ENCODE measurements at places on chromosomes 7 and 10.

DNA sequence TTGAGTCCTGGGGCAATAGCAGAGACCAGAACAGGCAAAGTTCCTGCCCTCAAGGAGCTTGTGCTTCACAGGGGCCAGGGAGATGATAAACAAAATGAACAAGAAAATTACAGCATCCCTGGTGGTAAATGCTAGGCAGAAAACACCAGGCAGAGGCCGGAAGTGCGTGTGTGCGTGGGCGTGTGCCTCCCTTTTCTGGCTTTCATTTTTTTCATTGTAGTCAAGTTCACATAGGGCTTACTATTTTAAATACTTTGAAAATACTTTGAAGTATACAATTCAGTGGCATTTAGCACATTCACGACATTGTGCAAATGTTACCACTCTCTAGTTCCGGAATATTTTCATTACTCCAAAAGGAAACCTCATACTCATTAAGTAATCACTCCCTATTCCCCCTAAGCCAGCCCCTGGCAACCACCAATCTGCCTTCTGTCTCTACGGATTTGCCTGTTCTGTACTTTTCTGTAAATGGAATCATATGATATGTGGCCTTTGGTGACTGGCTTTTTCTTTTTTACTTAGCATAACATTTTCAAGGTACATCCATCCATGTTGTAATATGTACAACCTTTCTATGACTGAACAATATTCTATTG, 88.1 kb upstream of the PDCD4 start:
- DNase-seq, result peak; percentile 81

GRCh38 chr7:252981-253380, 37.0 kb upstream of the FOXL3 start:
- no peak for DNase-seq

GRCh38 chr7:133931053-133931452, 196.1 kb upstream of the LRGUK start:
- no peak for DNase-seq

- no peak for DNase-seq
These were observed 15.4 kb downstream of the RNF32 start for GRCh38 chr7:156655983-156656382.

DNA sequence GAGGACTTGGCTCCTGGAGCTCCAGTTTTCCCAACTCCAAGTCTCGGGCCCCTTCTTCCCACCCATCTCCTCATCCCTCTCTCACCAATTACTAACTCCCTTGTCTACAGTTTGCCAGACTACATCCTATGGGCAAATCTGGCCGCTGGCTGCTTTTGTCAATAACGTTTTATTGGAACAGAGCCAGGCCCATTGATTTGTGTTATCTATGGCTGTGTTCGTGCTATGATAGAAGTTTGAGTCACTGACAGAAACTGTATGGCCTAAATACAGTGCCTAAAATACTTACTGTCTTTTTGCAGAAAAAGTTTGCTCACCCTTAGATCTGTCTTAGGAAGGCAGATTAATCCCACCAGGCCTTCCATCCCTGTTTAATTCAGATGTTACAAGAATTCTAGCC, 71.3 kb downstream of the PIP4K2A start:
- DNase-seq, result no peak

DNA sequence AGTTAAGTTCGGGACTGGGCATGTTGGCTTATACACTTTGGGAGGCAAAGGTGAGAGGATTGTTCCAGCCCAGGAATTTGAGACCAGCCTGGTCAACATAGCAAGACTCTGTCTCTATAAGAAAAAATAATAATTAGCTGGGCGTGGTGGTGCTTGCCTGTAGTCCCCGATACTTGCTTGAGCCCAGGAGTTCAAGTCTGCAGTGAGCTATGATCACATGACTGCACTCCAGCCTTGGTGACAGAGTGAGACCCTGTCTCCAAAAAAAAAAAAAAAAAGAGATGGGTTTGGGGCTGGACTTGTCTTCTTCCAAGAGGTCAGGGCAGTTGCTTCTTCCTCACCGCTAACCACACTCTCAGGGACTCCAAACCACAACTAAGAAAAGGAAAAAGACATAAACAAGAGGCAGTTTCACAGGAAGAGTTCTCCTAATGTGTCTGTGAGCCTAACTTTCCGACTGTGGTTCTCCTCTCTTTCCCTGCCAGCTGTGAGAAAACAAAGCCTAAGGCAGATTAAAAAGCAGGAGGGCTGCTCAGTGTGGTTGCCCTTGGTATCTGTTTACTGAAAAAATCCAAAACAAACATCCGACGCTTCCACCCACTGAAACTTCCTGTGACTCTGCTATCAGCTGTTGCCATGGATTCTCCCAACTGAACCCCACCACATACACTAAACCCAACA, 2.4 kb upstream of the SERPINE1 start:
- DNase-seq, result no peak

DNA sequence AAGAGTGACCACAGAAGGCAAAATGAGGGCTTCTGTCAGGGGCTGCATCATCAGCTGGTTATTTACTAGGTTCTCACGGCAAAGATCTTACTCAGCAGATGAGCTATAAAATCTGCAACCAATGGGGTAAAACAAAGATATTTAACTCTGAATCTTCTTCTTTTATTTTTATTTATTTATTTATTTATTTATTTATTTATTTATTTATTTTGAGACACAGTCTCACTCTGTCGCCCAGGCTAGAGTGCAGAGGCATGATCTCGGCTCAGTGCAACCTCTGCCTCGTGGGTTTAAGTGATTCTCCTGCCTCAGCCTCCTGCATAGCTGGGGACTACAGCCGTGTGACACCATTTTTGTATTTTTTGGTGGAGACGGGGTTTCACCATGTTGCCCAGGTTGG, 11.3 kb downstream of the C10orf143 start:
- no peak for DNase-seq

GRCh38 chr10:133377025-133377817, 1.8 kb upstream of the PAOX start:
- DNase-seq, result no peak

DNA sequence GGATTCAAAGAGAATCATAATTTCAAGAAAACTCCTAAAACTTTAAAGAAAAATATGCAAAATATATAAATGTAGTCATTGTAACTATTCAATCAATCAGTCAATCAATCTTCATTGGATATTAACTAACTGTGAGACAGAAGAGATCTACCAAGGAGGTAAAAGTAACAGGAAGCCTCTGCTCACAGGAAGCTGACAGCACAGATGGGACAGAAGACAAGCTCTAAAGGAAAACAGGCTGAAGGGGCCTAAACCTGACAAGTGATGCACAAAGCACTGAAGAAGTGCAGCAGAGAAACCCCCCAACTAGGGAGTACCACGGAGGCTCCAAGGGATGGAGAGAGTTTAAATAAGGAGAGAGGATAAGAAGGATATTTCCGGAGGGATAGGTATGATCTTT, 173.0 kb downstream of the SKAP2 start:
- no peak for DNase-seq

GRCh38 chr7:40197527-40197926, 62.7 kb downstream of the SUGCT start:
- DNase-seq, result no peak

DNA sequence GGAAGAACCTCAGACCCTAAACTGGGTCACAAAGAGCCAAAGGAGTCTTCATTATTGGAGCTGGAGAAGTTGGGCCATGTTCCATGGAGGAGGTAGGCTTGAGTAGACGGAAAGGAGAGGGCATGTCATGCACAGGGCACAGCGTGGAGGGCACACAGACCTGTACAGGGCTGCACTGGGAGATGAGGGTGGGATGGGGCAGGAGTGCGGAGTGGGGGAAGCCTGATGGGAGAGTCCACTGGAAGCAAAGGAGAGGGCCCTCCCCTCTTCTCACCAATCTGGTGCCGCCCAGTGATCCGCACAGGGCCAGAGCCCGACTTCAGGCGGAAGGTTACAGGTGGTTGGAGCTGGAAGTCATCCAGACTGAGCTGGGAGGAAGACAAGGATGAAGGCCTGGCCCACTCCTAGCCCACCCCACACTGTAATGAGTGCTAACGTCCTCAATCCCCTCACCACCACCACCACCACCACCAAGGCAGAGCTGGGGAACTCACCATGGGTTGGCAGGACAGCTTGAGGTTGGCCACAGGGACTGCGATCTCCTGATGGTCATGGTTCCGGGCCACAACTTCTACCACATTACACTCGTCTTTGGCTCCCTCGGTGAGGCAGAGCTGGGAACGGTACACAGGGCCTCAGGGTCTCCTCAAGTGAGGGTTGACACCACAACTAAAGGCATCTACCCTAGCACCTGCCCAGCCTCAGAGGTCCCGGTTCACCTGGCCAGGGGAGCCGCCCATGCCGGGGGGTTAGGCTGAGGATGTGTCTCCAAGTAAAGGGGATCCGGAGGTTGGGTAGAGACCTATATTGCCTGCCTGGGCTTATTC, 1.0 kb downstream of the NPM3 start:
- no peak for DNase-seq

DNA sequence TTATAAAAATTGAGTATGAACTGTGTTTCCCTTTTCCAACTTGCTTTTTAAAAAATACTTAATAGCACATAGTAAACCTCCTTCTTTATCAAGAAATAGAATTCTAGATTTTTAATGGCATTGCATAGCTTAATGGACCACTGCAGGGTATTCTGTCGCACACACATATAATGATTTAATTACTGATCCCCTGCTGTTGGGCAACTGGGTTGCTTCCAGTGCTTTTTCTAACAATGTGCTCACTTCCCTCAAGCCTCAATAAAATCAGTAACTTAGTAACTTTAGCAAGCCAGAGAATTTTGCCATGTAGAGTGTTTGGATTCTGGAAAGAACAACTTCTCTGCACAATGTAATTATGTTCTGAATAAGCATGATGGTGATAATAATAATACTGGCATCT, 49.1 kb upstream of the PDLIM1 start:
- DNase-seq, result no peak

DNA sequence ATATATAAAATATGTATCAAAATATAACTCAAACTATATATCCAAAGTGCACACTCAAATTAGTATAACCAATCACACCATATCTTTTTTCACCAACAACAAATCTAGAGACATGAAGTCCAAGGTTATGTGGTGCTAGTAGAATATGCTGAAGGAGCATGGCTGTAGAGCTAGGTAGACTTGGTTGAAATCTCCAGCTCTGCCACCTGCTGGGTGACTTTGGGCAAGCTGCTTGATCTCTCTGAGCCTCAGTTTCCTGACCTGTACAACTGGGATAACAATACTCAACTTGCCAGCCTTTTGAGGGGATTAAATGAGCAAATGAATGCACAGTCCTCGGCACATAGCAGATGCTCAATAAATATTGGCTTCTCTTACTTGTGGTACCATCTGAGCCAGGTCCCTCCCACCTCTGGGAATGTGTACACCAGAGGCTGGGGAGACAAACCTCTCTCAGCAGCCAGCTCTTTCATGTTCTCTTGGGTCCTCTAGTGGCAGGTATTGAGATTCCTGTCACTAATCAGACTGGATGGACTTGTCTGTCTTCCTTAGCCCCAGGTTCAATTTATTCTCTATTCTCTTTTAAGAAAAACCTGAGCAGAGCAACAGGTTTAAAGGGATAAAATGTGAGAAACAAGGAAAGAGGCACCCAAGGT, 94.3 kb upstream of the PDE1C start:
- no peak for DNase-seq

DNA sequence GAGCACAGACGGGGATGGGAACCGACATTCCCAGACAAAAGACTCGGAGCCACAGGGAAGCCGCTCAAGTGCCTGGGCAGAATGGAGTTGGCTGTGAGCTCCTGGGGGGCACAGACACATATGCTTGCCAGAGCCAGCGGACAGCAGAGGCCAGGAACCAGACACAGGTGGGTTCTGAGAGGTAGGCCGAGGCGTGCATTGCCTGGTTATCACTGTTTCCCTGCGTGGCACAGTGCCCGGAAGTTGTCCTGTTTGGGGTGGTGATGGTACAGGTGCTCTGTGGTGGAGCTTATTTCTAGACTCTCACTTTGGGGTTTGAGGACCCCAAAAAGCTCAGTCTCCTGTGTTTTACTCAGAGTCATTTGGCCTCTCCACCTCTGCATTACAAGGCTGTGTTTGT, 2.5 kb downstream of the PALD1 start:
- DNase-seq, result no peak

DNA sequence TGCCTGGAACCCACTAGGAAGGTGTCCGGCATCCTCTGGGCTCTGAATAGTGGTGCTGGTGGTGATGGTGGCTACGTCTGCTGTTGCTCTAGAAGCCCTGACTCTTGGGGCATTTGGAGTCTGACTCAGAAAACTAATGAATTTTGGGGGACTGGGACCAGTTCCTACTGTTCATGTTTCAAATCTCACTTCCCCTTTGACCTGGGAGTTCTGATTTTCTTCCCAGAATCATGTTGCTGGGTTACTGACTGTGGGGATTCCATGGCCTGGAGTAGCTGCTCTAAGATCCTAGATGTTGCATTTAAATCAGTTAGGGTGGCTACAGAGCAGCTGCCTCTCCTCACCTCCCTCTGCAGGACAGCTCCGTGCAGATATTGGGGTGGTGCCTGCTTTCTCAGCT, 3.2 kb downstream of the TSPAN33 start:
- no peak for DNase-seq

GRCh38 chr7:74230446-74231231, 20.8 kb downstream of the LAT2 start:
- DNase-seq, result peak; percentile 51

DNA sequence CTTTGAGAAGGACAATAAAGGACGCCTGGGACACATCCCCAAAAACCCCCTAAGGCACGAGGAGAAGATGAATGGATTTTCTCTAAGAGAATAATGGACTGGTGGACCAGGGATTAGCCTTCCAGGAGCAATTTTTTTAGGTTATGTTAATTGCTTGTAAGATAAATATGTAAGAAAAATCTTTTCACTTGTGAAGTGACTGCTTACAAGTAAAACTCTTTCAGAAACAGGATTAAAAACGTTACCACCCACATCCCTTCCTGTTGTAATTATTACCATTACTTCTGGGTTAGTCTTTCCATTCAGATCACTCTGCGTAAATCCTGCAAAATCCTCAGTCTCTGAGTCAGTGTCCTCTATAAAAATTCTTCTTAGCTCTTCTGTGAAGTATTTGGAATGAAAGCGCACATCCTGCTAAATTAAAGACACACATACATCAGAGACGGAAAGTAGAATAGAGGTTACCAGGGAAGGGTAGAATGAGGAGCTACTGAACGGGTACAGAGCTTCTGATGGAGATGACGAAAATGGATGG, 34.3 kb downstream of the CDCA7L start:
- no peak for DNase-seq

DNA sequence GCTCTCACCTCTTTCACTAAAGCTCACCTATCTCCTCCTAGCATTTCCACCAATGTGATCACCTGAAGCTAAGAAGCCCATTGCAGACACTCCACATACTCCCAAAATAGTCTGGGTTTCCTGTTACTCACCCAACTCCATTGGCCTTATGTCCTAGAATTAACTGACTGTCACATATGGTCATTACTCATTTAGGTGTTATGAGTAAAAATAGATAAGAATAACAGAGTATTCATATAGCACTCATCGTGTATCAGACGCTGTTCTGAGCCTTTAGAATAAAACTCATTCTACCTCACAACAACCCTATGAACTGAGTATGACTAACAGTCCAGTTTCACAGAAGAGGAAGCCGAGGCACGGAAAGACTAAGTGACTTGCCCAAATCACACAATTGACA, 174.2 kb upstream of the NPVF start:
- DNase-seq, result no peak

- DNase-seq, result no peak
These were observed 190.9 kb downstream of the RPS24 start for GRCh38 chr10:78224602-78225001.

- no peak for DNase-seq
These were observed 626.5 kb upstream of the AUTS2 start for GRCh38 chr7:68971634-68972340.

- peak; percentile 73 for DNase-seq
These were observed 276.1 kb downstream of the DNAJB6 start for GRCh38 chr7:157612664-157613561.
